ENCODE measurements at places on chromosomes 5 and 9. TPM values are rescaled to one million over a fixed set of nuclear protein-coding genes. Genes with fewer than 3 reads are reported as not detected.

Gene MEIKIN
- total RNA-seq = not detected

Gene PCDHB12
- total RNA-seq = 1.5 TPM

- no peak for DNase-seq
Observed at GRCh38 chr5:139982975-139983240, 60.2 kb downstream of the NRG2 start.

Gene TERT
- not detected for total RNA-seq

Gene SLC45A2
- total RNA-seq = not detected

GRCh38 chr9:93003552-93004407 is 54.7 kb upstream of the SUSD3 start:
- peak; percentile 84 for DNase-seq

- DNase-seq = no peak
Observed at GRCh38 chr5:165576678-165577275, 2071.4 kb downstream of the MAT2B start.

Gene COL23A1
- total RNA-seq = not detected

Gene FAM174A
- 10.1 TPM for total RNA-seq

GRCh38 chr9:130870491-130871381 is 25.9 kb downstream of the QRFP start:
- DNase-seq = peak; percentile 17

DNA sequence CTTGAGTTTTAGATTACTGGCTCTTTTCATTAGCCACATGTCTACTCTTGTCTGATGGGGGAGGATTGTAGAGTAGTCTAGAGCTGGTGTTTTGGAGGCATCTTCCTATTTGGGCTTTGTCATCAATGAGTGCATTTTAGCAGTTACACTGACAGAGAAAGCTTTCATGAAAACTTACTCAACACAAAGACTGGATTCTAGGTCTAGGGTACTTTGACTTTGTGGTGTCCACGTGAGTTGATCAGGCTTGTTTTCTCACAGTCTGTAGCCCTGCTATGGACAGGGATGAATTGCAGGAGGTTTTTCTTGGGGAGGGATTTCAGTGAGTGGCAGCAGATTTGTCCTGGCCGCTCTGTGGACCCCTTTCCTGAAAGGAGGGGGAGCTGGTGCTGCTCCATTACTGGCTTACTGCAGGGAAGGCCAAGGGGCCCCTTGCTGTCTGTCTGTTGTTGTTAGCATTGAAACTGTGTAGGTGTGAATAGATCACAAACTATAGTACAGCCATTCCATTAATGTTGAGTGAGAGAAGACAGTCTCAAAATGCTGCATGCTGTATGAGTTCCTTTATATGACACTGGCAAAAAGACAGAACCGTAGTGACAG is 6.6 kb downstream of the TRIO start:
- DNase-seq = no peak

Gene ELOVL7
- total RNA-seq = 7.0 TPM

Gene PCDHGB6
- total RNA-seq = 3.2 TPM

Gene ALDOB
- 253 TPM for total RNA-seq

DNA sequence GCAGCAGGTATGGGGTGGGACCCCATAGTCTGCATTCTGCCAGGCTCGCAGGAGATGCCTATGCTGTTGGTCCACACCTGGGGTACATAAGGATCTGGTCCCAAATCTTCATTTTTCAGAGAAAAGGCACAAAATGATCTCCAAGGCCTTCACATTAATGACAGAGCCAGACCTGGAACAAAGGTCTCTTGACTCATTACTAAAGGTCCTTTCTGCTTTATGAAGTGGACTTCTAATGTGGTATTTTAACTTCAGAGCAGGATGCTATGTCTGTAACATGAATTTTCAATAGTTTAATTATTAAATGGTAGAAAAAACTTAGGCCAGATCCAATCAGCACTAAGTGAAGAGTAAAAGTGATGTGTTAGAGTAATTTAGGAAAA is 38.0 kb downstream of the DMGDH start:
- no peak for DNase-seq

Gene FGD3
- total RNA-seq = 5.8 TPM

Gene LCN15
- total RNA-seq = not detected

GRCh38 chr9:89874351-89875321 is 269.8 kb downstream of the GADD45G start:
- peak; percentile 50 for DNase-seq

- DNase-seq = no peak
Observed at GRCh38 chr9:86443992-86444391, 89.8 kb upstream of the TUT7 start.

- DNase-seq = no peak
Observed at GRCh38 chr5:91378752-91379211, 4.3 kb downstream of the ARRDC3 start.

Gene AKNA
- total RNA-seq = 18.0 TPM

DNA sequence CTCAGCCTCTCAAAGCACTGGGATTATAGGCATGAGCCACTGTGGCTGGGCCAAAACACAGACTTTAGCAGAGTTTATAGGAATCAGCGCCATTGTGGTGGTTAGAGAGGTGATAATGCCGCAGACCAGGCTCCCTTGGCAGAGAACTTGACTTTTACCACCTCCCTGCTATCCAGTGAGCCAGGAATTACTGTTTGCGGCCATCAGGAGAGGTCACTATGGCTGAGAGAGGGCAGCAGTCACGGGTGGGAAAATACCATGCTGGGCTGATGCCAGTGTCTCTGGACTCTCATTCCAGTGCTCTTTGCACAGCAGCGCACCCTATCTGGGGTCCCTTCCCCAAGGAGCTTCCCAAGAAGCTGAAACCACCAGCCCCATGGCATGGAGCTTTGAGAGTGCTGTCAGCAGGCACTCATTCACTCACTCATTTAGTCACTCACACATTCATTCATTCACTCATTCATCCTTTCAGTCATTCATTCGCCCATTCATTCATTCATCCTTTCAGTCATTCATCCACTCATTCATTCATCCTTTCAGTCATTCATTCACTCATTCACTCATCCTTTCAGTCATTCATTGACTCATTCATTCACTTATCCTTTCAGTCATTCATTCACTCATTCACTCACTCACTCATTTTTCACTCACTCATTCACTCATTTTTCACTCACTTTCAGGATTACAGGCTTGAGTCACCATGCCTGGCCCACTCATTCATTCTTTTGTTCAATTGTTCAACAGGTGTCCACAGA is 27.3 kb upstream of the RNU6ATAC start:
- no peak for DNase-seq

GRCh38 chr5:134989266-134989830 is 21.6 kb downstream of the CATSPER3 start:
- DNase-seq = no peak

GRCh38 chr5:10222326-10222725 is 27.4 kb downstream of the ATPSCKMT start:
- no peak for DNase-seq

GRCh38 chr5:2735996-2736395 is 15.5 kb downstream of the IRX2 start:
- DNase-seq = no peak

- DNase-seq = no peak
Observed at GRCh38 chr5:122701640-122702523, 73.0 kb upstream of the SNX2 start.

Gene KIF27
- total RNA-seq = 3.0 TPM

Gene ZDHHC12
- total RNA-seq = 24.8 TPM

DNA sequence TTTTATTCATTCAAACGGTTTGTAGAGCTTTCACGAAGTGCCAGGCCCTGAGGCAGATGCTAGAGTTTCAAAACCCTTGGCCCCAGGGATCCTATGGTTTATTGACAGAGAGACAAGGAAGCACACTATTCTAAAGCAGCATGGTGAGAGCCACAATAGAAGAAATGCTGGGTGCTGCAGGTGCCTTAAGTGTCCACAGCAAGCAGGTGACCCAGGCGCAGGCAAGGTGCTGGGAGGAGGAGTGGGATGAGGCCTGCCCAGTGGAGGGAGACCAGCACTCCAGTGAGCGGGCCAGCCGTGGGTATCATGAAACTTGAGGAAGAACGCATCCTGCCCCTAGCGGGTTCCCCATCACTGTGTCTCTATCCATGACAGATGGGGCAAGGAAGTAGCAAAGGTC is 71.0 kb downstream of the OSMR start:
- no peak for DNase-seq

DNA sequence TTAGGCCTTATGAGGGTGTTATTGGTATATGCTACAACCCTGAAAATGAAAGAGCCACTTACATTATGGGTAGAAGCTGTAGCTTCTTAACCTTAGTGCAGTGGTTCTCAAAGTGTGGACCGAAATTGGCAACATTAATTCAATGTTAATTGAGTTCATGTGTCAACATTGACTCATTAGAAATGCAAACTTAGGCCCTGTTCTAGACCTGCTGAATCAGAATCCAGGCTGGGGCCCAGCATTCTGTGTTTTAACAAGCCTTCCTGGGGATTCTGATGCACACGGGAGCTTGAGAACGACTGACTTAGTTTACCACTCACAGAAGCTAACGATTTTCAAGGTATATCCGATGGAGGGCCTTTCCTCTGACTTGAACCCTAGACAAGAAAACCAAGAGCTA is 7.3 kb downstream of the VLDLR start:
- DNase-seq = no peak

Gene FAM169A
- 1.6 TPM for total RNA-seq

Gene TMEM252
- total RNA-seq = not detected

Gene PDLIM4
- total RNA-seq = 0.83 TPM

DNA sequence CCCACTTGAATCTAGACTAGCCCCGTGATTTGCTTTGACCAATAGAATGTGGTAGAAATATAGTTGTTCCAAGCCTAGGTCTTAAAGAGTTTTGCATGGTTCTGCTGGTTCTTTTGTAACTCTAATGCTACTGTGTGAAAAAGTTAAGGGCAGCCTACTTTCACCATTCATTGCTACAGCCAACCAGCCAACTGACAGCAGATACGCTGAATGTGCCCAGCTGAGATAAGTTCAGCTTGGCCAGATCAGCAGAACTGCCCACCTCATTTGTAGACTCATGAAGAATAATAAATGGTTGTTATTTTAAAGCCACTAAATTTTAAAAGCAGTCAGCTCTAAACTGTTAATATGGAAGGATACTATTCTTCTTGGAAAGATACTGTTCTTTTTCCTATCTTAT is 23.9 kb downstream of the NR3C1 start:
- no peak for DNase-seq

DNA sequence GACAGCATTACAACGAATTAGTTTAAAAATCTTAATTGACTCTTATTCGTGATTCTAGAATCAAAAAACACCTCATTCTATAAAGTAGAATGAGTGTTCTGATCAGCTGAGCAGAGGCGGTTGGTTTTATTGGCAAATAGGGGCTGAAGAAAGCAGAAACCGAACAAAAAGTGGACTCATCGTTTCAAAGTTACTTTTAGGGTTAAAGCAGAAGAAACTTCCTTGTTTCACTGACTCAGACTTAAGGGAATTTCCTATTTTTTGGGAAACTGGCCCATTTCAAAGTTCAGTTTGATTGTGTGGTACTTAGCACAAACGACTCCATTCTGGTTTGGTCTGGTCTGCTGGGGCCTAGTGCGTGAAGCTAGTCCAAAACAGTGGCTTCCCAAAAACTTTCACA is 862 bp upstream of the NDUFB6 start:
- no peak for DNase-seq
